Activated CD4-positive, CD25-positive, alpha-beta regulatory T cell (primary cell): ENCODE measurements at places on chromosomes 5 and 9.

GRCh38 chr9:8733131-8733954, 933.8 kb upstream of the DMAC1 start:
- no peak for DNase-seq

DNA sequence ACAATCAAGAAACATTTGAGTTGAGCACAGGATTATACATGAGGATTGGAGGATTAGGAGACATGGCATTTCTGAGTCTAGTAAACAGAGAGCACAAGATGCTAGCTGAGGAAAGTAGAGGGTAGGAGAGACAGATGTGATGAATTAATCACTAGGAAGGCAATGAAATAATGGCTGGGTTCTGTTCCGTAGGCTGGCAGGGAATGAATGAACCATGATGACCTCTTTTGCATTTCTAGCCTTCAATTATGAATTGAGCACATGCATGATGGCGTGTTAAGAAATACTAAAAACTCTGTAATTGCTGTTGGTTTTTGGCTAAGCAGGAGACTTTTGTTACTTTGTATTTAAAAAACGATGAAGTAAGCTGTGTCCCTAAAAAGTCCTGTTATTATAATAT, 420.0 kb upstream of the TLE4 start:
- DNase-seq: no peak

- DNase-seq: no peak
Observed at GRCh38 chr5:59327191-59327980, 566.1 kb downstream of the PDE4D start.

- DNase-seq: no peak
Observed at GRCh38 chr5:90898326-90899013, 339.9 kb downstream of the ADGRV1 start.

GRCh38 chr5:146103594-146103993, 1.8 kb downstream of the PLAC8L1 start:
- DNase-seq: no peak

- no peak for DNase-seq
Observed at GRCh38 chr9:129398961-129399633, 221.0 kb upstream of the IER5L start.

DNA sequence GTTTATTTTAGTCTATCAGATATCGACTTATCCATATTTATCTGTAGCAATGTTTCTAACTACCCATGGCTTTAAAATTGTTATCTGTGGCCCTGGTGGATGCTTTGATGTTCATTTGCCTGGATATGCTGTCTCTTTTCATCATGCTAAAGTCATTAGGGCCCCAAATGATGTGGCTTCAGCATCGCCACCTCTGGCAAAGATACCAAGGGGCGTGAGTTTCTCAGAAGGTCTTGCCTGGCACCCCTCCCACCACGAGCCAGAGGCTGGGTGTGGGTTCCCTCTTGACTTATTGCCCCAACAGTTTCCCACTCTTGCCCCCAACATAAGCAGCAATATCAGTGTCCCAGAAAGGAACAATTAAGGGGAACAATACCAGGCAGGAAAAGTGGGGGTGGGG, 5.4 kb downstream of the ROPN1L start:
- no peak for DNase-seq

GRCh38 chr5:36001032-36001431, 9.8 kb upstream of the UGT3A1 start:
- DNase-seq: no peak

GRCh38 chr9:100058699-100059579, 39.9 kb downstream of the ERP44 start:
- no peak for DNase-seq

DNA sequence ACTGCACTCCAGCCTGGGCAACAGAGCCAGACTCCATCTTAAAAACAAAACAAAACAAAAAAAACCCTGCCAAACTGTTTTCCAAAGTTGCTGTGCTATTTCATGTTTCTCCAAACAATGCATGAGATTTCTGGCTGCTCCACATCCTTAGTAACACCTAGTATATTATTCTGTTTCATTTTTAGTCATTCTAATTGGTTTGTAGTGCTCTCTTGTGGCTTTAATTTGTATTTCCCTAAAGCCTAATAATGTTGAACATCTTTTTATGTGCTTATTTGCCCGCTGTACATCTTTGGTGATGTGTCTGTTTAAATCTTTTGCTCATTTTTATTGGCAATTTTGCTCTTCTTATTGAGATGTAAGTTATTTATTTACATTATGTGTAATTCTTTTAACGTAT, 18.4 kb upstream of the TTC1 start:
- DNase-seq: no peak

- no peak for DNase-seq
Observed at GRCh38 chr5:96852759-96853158, 23.5 kb upstream of the ERAP2 start.

DNA sequence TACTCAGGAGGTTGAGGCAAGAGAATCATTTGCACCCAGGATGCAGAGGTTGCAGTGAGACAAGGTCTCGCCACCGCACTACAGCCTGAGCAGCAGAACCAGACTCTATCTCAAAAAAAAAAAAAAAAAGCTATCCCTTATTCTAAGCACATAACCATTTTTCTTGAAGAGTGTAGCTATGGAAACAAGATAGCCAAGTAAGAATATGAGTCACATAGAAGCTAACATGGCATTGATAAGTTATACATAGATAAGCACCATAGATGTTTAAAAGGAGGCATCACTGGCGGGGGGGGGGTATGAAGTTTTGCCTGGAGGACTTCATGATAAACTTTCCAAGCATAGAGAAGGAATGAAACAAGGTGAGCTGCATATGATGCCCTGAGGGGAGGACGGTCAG, 26.0 kb downstream of the CHSY3 start:
- no peak for DNase-seq

GRCh38 chr9:137296670-137297664, 5.1 kb downstream of the NRARP start:
- DNase-seq: no peak

- DNase-seq: peak; percentile 72
Observed at GRCh38 chr5:98927989-98928872, 576 bp downstream of the CHD1 start.

- no peak for DNase-seq
Observed at GRCh38 chr9:36153746-36154145, 15.4 kb upstream of the CCIN start.
